ENCODE measurements at places on chromosomes 1 and 21.

DNA sequence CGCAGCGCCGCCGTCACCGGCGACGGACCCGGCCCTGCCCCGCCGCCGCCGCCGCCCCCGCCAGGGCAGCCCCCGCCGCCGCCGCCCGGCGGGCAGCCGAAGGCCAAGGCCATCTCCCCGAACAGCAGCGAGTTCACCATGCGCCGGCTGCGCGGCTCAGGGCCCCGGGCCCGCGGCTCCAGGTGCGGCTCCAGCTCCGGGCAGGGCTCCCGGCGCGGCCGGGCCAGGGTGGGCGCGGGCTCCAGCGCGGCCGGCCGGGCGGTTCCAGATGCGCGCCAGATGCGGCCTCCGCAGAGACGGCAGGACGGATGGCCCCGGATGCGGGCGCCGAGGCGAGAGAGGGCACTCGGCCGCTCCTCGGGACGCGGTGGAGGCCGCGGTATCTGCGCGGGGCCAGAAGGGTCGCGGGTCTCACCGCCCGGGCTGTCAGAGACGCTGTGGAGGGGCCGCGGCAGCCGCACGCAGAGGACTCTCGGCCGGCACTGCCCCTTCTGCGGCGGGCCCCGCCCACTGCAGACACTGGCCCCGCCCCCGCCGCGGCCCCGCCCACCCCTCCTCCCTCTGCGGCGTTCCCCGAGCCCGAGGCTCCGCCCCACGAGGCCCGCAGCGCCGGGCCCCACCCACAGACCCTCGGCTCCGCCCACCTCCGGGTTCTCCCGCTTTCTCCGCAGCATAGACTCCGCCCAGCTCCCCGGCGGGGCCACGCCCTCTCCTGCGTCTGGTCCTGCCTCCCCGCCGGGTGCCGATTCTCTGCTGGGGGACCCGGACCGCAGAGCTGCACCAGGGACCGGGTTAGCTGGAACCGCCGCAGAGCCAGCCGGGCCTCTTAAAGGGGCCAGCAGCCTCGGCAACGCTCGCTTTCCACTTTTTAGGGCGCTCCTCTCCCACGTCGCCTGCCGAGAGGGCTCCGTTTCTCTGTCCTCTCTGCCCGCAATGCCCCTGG lies at the start of gene IFFO2:
Gene IFFO2, minus strand, starts transcription at position 484 of the 943 bp plus-strand sequence. Its CDS starts 344 bp downstream, at position 140.
- peak; percentile 99 for DNase-seq

- DNase-seq: no peak
Observed at GRCh38 chr1:208431721-208432120, 187.5 kb upstream of the PLXNA2 start.

DNA sequence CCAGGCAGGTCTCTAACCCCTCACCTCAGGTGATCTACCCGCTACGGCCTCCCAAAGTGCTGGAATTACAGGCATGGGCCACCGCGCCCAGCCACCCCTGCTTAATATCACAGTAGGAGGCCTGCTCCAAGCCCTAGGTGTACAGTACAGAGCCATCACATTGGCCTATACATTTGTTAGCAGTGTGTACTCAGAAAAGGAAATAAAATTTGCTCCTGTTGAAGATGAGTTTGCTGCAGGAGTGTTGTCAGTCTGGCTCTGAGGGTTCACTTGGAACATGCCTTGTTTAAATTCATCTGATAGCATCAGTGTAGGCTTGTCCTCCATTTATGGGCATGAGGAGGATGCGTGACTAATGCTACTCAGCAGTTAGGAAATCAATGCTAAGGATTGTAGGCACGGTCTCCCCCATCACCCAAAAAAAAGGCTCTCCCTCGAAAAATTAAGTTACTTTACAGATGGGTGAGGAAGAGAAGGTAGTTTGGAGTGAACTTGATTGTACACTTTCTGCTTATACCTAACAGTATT lies 4.6 kb upstream of the ENAH start:
- no peak for DNase-seq

DNA sequence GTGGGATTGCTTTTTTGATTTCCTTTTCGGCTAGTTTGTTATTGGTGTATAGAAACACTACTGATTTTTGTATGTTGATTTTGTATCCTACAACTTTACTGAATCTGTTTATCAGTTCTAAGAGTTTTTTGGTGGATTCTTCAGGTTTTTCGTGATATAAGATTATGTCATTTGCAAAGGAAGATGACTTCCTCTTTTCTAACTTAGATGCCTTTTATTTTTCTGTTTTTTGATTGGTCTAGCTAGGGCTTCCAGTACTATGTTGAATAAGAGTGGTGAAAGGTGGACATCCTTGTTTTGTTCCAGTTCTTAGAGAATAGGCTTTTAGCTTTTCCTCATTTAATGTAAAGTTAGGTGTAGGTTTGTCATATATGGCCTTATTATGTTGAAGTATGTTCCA lies 13.1 kb upstream of the NHLH2 start:
- no peak for DNase-seq

DNA sequence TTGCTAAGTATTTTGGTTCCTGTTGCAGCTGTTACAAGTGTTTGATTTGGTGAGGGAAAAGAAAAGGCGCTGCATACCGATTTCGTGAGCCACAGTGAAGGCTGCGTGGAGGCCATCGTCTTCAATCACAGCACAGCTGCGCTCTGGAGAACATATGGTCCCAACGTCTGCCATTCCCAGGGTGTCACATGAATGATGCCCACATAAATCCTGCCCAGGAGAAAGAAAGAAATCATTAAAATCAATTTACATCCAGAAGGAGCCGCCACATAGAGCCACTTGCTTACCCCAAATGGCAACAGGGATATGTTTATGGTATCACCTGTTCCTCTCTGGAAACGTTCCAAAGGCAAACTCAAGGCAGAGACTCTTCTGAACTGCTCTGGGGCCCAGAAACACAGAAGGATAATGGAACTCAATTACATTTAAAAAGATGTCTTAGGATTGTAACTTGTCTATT lies 12.2 kb downstream of the ADAMTS5 start:
- DNase-seq: no peak

DNA sequence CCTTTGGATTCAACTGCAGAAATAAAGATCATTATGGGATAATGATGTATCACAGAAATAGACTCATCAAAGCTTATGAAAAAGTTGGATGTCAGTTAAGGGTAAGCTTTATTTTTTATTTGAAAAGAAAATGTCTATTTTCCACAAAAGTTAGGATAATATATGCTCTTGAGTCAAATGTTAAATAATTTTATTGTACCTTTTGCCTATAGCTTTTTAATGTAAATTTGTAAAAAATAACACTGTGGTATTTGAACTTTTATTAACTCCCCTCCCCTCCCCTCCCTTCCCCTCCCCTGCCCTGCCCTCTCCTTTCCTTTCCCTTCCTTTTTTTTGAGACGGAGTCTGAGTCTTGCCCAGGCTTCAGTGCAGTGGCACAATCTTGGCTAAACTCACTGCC lies 24.9 kb downstream of the MORC3 start:
- no peak for DNase-seq

DNA sequence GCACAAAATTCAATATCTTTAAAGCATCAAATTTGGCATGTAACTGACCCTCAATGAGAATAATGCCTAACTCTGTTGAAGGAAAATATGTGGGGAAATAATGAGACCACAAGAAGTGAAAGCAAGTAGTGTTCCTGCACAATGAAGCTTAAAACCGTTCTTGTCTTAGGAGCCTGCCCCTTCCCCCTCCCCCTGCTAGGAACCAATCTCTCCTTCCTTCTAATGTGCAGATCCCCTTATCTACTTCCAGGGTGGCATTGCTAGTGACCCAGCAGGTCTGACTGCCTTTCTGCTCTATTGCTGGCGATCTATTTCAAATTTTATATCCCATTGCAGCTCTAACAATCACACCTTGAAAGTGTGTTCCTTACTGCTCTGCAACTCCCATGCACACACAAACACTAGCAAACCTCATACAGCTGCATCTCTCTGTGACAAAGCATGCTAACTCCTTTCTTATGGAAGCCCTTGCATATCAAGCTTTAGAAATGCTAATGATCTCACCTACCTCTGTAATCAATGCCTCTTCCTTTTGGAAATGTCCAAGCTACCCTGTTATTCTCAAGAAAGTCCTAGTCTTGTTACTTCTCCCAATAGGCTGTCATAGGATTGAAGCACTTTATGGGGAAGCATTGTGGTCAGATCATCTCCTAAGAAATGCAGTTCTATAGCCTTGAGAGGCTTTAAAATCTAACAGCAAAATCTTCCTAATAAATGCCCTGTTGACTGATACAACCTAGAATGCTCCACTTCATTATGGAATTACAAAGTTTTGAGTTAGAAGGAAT lies 26.5 kb downstream of the BCL9 start:
- DNase-seq: no peak

DNA sequence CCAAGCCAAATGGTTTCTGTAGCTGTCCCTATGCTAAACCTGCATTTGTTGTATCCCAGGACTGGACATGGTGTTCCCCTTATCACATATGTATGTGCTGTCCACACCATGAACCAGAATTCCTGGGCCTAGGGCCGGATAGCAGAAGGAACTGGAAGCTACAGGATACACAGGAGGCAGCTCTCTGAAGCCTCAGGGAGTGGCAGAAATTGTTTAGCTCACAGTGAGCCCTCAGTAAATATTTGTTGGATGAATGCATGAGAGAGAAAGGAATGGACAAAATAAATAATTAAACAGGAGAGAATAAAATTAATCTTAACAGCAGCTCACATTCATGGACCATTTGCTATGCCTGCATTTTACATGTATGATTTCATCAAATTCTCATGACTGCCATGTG lies 2.1 kb downstream of the NIPAL3 start:
- DNase-seq: no peak

- DNase-seq: no peak
Observed at GRCh38 chr1:109864930-109865612, 45.6 kb upstream of the CSF1 start.

DNA sequence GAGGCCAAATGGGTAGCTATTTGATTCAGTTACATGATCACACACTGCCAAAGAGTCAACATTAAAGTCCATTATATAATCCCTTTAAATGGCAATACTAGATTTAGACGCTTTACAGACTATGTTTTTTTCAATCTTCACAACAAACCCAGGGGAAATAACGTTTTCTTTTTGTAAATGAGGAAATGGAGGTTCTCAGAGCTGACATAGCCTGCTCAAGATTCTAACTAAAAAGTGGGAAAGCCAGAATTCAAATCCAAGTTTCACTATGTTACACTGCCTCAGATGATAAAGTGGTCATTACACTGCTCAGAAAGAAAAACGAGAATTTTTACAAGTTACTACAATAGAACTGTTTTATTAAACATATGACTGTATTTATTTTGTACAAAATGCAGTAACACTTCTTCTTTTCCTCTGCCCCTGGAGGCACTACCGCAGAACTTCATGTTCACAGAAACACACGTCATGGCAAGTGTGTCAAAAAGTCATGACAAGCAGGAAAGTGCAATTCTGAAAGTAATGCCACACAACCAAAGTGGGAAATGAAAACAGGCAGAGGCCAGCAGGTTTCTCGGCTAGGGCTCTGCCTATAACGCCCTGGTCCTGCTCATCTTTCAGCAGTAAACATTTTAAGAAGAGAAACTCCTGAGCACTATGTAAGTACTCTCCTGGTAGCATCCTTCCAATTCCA lies 19.0 kb downstream of the THEMIS2 start:
- peak; percentile 68 for DNase-seq

- no peak for DNase-seq
Observed at GRCh38 chr1:17276568-17276967, 27.7 kb downstream of the PADI3 start.

DNA sequence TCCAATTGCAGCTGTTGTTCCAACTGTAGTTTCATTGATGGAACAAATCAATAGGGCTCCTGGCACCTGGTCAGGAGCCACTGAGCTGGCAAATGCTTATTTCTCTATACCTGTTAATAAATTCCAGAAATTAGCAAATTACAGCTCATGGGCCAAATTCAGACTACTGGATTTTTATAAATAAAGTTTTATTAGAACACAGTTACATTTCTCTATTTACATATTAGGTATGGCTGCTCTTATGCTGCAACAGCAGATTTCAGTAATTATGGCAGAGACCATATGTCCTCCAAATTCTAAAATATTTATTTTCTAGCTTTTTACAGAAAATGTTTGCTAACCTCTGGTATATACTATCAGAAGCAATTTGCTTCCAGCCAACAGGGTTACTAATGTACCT lies 47.8 kb downstream of the DUSP10 start:
- DNase-seq: no peak

DNA sequence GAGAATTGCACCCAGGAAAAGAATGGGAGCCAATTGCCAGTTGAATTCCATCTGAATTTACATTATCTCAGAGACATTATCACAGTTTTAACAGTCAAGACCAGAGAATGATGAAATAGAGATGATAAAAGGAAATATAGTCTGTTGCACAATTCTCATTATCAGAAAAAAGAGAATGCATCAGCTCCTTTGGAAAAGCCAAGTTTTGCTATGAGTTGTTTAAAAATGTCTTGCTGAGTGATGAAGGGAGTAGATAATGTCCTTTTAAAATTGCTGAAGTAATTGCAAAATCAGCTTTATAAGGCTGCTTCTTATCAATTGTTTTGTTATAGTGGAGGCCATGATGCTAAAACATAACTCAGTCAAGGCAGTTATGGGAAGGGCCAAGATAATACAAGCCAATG lies 37.9 kb upstream of the EEIG2 start:
- no peak for DNase-seq

- no peak for DNase-seq
Observed at GRCh38 chr1:169835647-169836046, 40.9 kb upstream of the METTL18 start.

DNA sequence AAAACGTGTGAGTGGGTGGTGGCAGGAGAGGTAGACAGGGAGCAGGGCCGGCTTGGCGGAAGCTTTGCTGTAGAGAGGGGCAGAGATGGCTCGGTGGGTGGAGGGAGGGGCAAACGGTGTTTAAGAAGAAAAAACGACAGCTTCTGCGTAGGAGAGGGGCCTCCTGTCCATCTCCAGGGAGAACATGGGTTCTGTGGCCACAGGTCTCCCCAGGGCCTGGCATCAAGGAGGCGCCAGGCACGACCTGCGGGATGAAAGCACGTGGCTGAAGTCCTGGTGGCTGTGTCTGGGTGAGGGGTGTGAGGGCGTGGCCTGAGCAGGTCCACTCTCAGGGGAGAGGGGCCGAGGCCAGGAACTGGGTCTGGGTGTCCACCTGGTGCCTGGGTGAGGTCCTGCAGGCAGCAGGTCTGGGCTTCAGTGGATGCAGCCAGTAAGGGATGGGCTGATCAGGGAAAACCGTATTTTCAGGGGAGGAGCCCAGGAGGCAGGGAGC lies 940 bp upstream of the PRKCZ start:
- DNase-seq: peak; percentile 10

DNA sequence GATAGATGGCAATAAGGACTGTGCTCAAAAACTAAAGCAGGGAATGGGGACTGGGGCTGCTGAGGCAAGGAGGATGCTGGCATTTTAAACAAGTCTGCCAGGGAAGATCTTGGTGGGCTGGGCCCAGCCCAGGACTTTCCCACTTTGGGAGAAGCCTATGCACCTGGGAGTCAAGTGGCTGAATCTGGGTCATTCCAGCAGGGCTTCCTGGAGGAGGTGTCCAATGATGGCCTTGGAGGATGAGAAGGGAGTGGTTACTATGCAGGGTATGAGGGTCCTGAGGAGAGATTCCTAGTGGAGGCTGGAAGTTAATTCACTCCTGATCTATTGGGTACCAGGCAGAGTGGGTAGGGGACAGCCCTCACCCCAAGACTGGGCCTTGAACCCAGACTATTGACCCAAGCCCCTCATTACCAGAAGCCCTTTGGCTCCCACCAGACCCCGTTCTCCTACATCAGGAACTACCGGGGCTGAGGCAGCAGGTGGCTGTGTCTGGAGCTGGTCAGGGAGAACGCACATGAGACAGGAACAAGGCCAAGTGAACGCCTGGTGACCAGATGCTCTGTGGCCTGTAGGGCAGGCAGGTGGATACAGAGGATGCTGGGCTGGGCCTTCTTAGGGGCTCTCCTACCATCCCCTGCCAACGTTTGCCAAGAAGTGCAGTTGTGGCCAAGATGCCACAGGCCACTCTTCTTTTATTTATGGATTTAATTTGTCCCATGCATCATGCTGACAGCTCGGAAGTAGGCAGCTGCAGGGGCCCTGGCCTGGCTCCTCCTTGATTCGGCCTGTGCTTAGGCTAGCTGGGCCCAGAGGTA lies 18.3 kb upstream of the LRP8 start:
- no peak for DNase-seq

Measured in CD4-positive, alpha-beta T cell treated with Interleukin-12 subunit alpha and Interleukin-12 subunit beta, for 1 hour (primary cell).